GM04504 (cell line): ENCODE measurements at places on chromosomes 3 and 15.
A peak's percentile ranks its signal among the peaks of the same experiment; 100 is the strongest.

- DNase-seq = no peak
These were observed 10.8 kb upstream of the RASA2 start for GRCh38 chr3:141476033-141476432.

- DNase-seq = no peak
These were observed 136.4 kb downstream of the LIPC start for GRCh38 chr15:58568157-58568571.

DNA sequence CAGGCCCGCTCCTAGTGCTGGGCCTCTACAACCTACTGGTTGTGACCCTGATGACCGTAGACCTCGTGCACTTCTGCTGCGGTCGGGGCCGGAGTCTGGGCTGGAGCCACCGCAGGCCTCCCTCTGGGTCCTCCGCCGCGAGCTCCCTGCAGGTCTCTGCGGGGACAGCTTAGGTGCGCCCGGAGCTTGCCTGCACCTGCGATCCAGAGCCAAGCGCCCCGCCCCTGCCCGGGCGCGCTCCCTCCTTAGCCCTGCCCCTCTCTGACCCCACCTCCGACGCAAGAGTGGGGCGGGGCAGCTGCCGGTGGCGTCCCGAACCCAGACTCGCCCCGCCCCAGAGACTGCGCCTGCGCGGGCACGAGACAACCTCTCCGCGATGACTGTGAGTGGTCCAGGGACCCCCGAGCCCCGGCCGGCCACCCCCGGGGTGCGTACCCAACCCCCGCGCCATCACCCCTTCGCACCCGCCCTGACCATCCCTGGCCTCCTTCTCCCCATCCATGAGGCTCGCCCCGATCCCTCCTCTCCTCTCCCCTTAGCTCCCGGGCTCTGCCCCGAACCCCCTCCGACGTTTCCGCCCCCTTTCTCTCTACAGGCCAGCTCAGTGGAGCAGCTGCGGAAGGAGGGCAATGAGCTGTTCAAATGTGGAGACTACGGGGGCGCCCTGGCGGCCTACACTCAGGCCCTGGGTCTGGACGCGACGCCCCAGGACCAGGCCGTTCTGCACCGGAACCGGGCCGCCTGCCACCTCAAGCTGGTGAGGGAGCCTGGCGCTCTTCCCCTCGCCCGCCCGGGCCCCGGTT, at the start of gene UNC45A:
UNC45A (plus strand) TSS at position 337 of the 803 bp plus-strand sequence; CDS start at position 377, 40 bp downstream.
- DNase-seq = no peak

- no peak for DNase-seq
These were observed 674 bp upstream of the MECOM start for GRCh38 chr3:169663951-169664820.

- no peak for DNase-seq
These were observed 4.3 kb downstream of the PDIA5 start for GRCh38 chr3:123071146-123071545.

DNA sequence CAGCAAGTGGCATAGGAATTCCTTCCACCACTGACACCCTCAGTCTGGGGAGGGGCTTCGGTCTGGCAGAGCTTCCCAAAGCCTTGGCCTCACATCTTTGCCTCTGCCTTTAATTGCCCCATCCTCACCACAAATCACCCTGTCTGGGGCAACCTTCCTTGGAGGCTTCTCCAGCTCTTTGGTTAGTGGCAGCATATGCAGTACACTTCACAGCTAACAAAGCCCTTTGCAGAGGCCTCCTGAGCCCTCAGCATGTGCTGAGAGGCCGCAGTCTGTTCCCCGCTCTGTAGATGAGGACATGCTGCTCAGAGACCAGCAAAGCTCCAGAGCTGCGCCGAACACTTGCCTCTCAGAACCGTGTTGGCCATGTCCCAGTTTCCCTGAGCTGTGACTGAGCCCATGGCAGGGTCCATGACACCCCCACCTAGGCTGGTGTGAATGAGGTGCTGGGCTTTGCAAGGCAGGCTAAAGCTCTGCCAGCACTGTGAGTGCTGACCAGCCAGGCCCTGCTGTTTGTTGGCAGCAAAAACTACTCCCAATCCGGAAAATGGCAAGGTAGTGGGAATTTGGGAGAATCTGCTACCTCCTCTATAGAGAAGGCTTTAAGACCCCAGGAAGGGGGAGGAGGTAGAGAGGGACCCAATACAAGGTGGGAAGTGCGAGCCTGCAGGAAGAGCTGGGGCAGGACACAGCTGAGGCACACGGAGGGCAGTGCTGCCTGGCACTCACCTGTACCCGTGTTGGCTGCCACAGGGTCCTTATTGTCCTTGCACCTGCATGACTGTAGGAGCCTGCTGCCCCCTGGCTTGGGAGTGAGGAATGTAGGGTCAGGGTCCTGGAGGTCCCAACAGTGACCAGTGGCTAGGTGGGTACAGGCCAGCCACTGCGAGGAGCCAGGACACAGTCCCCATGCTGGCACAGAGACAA, 8.4 kb upstream of the KLF15 start:
- DNase-seq = no peak

DNA sequence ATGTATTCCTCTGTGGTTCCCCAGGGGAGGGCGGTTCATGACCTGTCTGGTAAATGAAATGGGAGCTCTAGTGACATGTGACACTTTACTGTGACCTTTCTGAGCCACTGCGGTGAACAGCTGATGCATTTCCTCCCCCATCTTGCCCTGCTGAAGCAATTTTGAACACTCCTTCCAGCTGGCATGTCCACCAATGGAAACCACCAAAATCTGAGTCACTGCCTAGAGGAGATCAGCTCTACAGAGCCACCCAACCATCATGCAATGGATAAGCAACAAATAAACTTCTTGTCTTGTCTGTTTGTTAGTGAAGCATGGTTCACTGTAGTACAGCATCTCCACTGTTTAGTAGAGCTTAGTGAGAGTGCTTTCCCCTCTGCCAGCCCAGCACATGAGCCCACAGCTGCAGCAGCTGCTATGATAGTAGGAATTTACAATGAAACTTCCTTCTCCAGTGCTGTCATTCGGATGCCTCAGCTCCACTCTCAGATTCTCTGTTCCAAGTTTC, 479.4 kb downstream of the NTRK3 start:
- peak; percentile 42 for DNase-seq

DNA sequence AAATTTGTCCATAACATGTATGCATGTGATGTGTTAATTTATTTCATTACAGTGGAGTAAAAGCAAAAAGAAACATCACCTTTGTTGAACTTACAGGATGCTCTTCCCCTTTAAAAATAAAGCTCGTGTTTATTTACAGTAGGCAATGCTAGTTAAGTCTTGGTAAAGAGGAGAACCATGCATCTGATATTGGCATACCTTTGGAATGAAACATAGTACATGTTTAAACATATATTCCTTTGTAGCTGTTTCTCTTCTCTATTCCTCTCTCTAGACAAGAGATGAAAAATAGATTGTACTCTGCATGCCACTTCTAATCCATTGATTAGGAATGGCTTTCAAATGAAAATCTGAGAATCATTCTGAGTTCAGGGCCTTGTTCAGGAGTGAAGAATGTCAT, 374.9 kb upstream of the CNTN4 start:
- no peak for DNase-seq
